ENCODE measurements at places on chromosomes 7 and 10. TPM values are rescaled to one million over a fixed set of nuclear protein-coding genes. Genes with fewer than 3 reads are reported as not detected.

MLXIPL gene
- total RNA-seq = not detected

HOXA13 gene
- not detected for total RNA-seq

HTRA1 gene
- total RNA-seq = 1,546 TPM

- no peaks in the 10 kb centered on the region for H3K27me3 ChIP-seq
- no peak for DNase-seq
- peaks cover 7% of the 10 kb centered on the region for H3K36me3 ChIP-seq
- H3K4me1 ChIP-seq = peaks cover 8% of the 10 kb centered on the region
Measured at GRCh38 chr7:2126621-2127020, 106.1 kb downstream of the MAD1L1 start.

GRCh38 chr7:51308265-51308664 lies 8.3 kb downstream of the COBL start:
- no peaks in the 10 kb centered on the region for H3K4me1 ChIP-seq
- H3K4me3 ChIP-seq = no peak overlapping the region
- H3K27ac ChIP-seq = no peak overlapping the region

- H3K36me3 ChIP-seq = no peaks in the 10 kb centered on the region
- H3K4me1 ChIP-seq = peaks cover 37% of the 10 kb centered on the region
- peak overlapping the region; percentile 86 for H3K27ac ChIP-seq
- no peak for DNase-seq
- no peaks in the 10 kb centered on the region for H3K27me3 ChIP-seq
Measured at GRCh38 chr10:97023401-97024167, 162.2 kb downstream of the SLIT1 start.

GRCh38 chr7:4815609-4816418 lies 40.4 kb downstream of the AP5Z1 start:
- H3K4me1 ChIP-seq = no peaks in the 10 kb centered on the region
- no peaks in the 10 kb centered on the region for H3K36me3 ChIP-seq
- H3K27ac ChIP-seq = no peak overlapping the region
- no peak for DNase-seq

Measured in osteocyte (in vitro differentiated cells).